Activated T-helper 2 cell treated with anti-CD3 and anti-CD28 coated beads, Interferon-gamma antibody, Interleukin-2, Interleukin-4, amounts not matched to agents 10 μg/mL and 5 μg/mL and 100 μg/mL, durations not matched to agents 14 hours and 24 hours and 36 hours (primary cell): ENCODE measurements at places on chromosomes 11 and 22. TPM values are rescaled to one million over a fixed set of nuclear protein-coding genes. Genes with fewer than 3 reads are reported as not detected.
A peak's percentile ranks its signal among the peaks of the same experiment; 100 is the strongest.

Gene THRSP
- total RNA-seq: not detected in 2 replicates

Gene HBD
- total RNA-seq: not detected in 2 replicates

Gene RFPL3
- total RNA-seq: not detected in 2 replicates

Gene DNAJC24
- total RNA-seq: 19.6 and 20.7 TPM in 2 replicates

Gene FOLR2
- total RNA-seq: not detected in 2 replicates

GRCh38 chr11:8286886-8287285, 23.2 kb upstream of the LMO1 start:
- peaks cover 8% of the 10 kb centered on the region for H3K27me3 ChIP-seq
- no peak overlapping the region for H3K27ac ChIP-seq
- no peaks in the 10 kb centered on the region for H3K36me3 ChIP-seq
- H3K4me3 ChIP-seq: no peak overlapping the region
- no peak for DNase-seq

DNA sequence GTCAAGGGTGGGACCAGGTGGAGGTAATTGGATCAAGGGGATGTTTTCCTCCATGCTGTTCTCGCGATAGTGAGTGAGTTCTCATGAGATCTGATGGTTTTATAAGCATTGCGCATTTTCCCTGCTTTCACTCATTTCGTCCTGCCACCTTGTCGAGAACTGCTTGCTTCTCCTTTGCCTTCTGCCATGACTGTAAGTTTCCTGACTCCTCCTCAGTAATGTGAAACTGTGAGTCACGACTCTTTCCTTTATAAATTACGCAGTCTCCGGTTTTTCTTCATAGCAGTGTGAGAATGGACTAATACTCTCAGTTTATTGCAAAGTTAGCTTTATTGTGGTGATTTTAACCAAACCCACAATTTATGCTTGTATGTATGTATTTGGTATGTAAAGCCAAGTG, 878.5 kb upstream of the ANO3 start:
- no peak overlapping the region for H3K4me3 ChIP-seq
- H3K27ac ChIP-seq: no peak overlapping the region
- DNase-seq: no peak
- H3K27me3 ChIP-seq: no peaks in the 10 kb centered on the region
- no peaks in the 10 kb centered on the region for H3K36me3 ChIP-seq

DNA sequence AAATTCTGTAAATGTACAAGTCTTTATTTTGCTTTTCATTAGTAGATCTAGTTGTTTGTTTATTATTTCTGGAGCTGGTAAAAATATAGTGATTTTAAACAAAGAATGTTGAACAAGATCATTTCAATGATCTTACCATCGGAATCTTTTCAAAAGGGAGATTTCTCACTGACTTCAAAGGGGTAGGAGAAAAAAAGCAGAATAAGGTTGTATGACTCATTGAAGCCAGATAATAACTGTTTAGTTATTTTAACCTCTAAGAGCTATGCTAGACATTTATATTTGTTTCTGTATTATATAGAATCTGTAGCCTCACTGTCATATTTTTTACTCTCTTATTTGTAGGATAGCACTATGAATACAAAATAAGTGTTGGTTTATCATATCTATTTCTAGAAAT, 8.1 kb upstream of the PDE3B start:
- no peak for DNase-seq
- H3K36me3 ChIP-seq: peaks cover 61% of the 10 kb centered on the region
- peaks cover 48% of the 10 kb centered on the region for H3K4me1 ChIP-seq
- peak overlapping the region; percentile 50 for H3K27ac ChIP-seq
- H3K4me3 ChIP-seq: no peak overlapping the region

DNA sequence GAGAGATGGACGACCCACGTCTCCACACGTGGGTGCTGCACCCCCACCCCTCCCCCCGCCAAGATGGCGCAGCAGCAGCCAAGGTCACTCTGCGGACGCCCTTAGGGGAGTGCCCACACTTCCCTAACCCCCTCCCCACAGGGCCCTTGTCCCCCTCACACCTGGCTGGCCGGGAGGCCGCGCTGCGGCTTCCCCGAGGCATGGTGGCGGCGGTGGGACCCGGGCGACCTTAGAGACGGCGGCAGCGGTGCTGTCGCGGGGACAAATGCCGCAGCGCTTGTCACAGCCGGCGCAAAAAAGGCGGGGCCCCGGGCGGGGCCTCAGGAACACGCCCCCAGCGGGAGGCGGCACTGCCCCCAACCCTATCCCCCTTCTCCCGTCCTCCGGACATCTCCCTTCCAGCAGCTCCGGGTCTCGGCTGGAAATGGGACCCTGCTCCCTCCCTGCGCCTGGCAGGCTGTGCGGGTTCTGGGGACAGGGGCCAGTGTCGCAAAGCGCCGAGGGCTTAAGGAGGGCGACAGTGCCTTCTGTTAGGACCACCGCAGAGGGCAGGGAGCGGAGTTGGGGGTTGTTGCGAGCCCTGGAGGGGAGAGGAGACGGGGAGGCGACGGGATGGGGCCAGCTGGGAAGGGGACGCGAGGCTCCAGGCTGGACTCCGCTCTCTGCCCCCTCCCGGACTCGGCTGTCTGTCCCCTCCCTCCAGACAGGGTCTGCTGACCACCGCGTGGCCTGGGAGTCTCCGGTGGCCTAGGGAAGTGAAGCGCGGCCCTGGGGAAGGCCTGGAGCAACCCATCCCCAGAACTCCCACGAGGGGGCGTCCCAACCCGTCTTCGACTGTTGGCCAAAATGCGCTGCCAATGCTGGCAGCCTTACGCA, at the start of gene CHCHD10:
TSS of gene CHCHD10 (minus strand) at position 300 of the 876 bp plus-strand sequence. CDS start at position 202, 98 bp downstream.
- peak within 1 kb of the TSS; percentile 67 for H3K27ac ChIP-seq
- peaks cover 18% of the 10 kb centered on the region for H3K4me1 ChIP-seq
- H3K27me3 ChIP-seq: peaks cover 2% of the 10 kb centered on the region
- peak; percentile 78 for DNase-seq

- no peaks in the 10 kb centered on the region for H3K36me3 ChIP-seq
- no peak within 1 kb of the TSS for H3K4me3 ChIP-seq
- no peak within 1 kb of the TSS for H3K27ac ChIP-seq
- DNase-seq: no peak
- H3K4me1 ChIP-seq: no peaks in the 10 kb centered on the region
- H3K27me3 ChIP-seq: no peaks in the 10 kb centered on the region
Observed at GRCh38 chr11:123943738-123944137, at the start of gene OR6T1. TSS of gene OR6T1 (minus strand) at chr11:123943838. CDS start at chr11:123943838, 0 bp downstream.

DNA sequence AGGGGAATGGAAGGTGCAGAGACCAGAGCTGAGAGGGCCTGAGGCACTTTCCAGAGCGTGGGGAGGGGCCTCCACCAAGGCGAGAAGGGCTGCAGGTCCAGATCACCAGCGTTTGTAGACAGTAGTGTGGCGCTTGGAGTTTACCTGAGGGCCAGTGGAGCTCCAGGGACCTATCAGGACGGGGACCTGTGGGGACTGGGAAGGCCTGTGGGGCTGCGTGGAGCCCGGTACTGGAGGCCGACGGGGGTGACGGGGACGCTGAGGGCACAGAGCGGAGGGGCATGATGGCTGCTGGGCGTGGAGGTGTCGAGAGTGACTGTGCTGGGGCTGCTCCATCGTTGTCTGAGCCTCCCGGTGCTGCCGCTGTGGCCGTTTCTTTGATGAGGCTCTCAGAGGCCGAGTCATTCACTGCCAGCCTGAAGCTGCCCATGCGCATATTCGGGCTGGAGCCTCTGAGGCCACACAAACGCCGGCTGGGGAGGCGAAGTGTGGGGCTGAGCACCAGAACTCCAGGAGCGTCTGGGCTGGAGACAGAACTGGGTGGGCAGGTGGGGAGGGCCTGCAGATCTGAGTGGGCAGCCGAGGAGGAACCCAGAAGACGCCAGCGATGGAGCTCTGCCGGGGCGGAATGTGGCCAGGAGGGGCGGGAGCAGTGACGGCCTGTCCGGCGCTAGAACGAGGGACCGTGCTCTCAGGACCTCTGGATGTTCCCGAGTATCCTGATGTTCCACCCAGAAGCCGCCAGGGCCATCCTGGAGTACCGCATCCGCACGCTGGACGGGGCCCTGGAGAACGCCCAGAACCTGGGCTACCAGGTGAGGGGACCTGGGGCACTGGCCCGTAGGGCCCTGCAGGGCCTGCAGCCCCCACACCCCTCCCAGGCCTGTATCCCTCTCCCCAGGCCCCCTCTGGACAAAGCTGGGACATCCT, 2.6 kb downstream of the PGGHG start:
- peak overlapping the region; percentile 26 for H3K4me3 ChIP-seq
- H3K27me3 ChIP-seq: peaks cover 13% of the 10 kb centered on the region
- H3K36me3 ChIP-seq: peaks cover 8% of the 10 kb centered on the region
- DNase-seq: no peak
- peaks cover 15% of the 10 kb centered on the region for H3K4me1 ChIP-seq

GRCh38 chr11:13972944-13973343, 10.4 kb downstream of the SPON1 start:
- H3K36me3 ChIP-seq: no peaks in the 10 kb centered on the region
- H3K27ac ChIP-seq: peak overlapping the region; percentile 59
- H3K27me3 ChIP-seq: peaks cover 10% of the 10 kb centered on the region
- DNase-seq: no peak
- H3K4me3 ChIP-seq: no peak overlapping the region

GRCh38 chr22:36257948-36258670, 5.2 kb downstream of the APOL1 start:
- H3K27ac ChIP-seq: peak overlapping the region; percentile 83
- H3K4me1 ChIP-seq: peaks cover 49% of the 10 kb centered on the region
- H3K4me3 ChIP-seq: peak overlapping the region; percentile 37
- peaks cover 78% of the 10 kb centered on the region for H3K36me3 ChIP-seq
- DNase-seq: no peak

DNA sequence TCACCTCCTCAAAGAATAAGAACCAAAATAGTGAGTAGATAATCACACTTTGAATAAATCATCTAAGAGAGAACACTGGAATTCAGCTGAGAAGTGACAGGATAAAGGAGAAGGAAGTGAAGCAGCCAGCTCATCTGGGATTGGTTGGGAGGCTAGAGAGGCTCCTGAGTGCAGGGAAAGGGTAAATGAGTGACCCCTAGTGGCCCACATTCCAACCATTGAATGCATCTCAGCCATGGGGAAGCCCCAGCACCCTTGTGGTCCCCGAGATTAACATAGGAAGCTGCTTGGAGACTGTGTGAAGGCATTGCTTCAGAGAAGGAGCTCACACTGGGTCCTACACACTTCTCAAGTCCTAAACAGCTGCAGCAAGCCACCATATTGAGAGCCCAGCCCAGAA, 82.3 kb downstream of the JRKL start:
- H3K27me3 ChIP-seq: no peaks in the 10 kb centered on the region
- no peak for DNase-seq
- H3K4me3 ChIP-seq: no peak overlapping the region
- H3K27ac ChIP-seq: no peak overlapping the region
- no peaks in the 10 kb centered on the region for H3K4me1 ChIP-seq

DNA sequence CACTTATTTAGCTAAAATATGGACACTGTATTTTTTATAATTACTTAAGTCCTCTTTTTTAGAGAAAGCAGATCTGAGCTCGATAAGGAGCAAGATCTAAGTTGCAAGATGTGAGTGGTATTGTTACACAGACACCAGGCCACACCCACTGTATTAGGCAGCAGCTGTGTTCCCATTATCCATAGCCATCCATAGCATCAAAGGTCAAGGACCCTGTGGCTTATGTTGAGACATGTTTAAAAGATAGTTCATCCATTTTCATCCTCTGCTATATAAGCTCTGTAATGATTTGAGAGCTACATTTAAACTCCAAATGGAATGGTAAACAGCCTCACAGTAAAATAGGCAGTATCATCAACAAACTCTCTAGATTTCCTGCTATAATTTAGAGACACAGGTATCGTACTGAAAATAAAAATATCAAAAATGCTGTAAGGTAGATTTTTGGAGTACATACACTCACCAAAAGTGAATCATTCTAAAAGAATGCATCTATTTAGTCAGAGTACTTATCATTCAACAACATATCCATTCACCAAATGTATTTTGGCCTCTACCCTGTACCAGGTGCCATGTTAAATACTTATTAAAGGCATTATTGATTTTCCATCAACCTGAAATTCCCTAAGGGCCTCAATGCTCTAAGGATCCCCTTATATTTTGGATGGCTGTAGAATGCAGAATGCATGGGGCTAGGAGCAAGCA, 574.0 kb downstream of the LRRC4C start:
- no peaks in the 10 kb centered on the region for H3K27me3 ChIP-seq
- H3K4me3 ChIP-seq: no peak overlapping the region
- no peaks in the 10 kb centered on the region for H3K36me3 ChIP-seq
- H3K27ac ChIP-seq: no peak overlapping the region

GRCh38 chr22:19419464-19420178, 11.9 kb downstream of the HIRA start:
- H3K36me3 ChIP-seq: peaks cover 35% of the 10 kb centered on the region
- DNase-seq: peak; percentile 58
- H3K27ac ChIP-seq: peak overlapping the region; percentile 91
- H3K4me1 ChIP-seq: peaks cover 65% of the 10 kb centered on the region

GRCh38 chr11:70088735-70089250, 10.7 kb downstream of the ANO1 start:
- no peak overlapping the region for H3K27ac ChIP-seq
- no peaks in the 10 kb centered on the region for H3K27me3 ChIP-seq
- no peaks in the 10 kb centered on the region for H3K36me3 ChIP-seq

DNA sequence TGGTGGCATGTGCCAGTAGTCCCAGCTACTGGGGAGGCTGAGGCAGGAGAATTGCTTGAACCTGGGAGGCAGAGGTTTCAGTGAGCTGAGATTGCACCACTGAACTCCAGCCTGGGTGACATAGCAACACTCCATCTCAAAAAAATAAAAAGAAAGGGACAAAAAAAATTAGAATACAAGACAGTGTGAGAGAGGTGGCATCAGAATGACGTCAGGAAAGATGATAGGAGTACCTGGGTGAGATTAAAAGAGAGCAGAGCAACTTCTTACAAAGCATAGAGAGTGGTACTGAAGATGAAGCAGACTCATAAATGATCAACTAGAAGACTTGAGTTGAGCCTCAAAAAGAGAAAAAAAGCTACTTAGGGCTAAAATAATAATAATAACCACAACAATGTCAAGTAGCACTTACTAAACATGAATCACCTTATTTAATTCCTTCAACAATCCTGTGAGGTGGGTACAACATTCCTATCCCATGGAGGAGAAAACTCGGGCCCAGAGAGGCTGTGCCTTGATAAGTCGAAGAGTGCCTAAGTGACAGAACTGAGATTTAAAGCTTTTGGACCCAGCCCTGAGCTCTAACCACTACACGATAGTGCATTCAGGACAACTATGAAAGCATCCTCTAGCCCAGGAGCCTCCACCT, 5.2 kb upstream of the SLN start:
- H3K4me3 ChIP-seq: no peak overlapping the region
- no peaks in the 10 kb centered on the region for H3K36me3 ChIP-seq
- H3K27ac ChIP-seq: no peak overlapping the region

DNA sequence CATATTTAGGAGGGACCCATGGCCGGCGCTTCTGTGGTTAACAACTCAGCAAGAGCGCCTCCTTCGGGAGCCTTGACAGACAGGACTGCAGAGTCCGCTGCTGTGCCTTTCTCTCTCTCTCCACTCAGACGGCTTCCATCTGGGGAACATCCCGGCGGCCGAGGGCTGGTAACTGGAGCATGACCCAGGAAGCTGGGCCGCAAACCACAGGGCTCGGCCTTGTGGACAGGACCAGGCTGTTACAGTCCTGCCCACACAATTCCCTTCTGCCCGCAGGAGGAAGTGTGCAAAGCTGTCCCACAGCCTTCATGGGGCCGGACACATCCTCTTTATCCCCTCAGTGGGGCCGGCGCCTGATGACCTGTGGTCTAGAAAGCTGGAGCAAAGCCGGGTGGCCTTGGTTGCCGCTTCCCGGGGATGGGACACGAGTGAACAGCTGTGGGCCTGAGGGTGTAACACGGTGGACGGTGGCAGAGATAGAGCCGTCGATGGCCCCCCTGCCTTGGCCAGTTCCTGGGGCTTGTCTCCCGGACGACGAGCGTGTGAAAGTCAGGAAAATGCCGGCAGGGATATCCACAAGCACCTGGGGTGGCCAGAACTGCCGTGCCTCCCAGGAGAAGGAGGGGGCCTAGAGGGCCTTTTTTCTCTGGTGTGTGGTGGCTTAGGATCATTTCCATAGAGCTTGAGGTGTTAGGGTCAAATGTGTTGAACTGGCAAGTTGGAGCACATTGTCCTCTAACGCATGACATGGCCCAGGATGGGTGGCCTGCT, 50.1 kb downstream of the FBLN1 start:
- H3K4me3 ChIP-seq: no peak overlapping the region
- no peak overlapping the region for H3K27ac ChIP-seq
- no peak for DNase-seq
